Natural killer cell (primary cell): ENCODE measurements at places on chromosomes 16 and 17. TPM values are rescaled to one million over a fixed set of nuclear protein-coding genes. Genes with fewer than 3 reads are reported as not detected.

The ZNF267 gene
- 45.0 TPM for total RNA-seq

DNA sequence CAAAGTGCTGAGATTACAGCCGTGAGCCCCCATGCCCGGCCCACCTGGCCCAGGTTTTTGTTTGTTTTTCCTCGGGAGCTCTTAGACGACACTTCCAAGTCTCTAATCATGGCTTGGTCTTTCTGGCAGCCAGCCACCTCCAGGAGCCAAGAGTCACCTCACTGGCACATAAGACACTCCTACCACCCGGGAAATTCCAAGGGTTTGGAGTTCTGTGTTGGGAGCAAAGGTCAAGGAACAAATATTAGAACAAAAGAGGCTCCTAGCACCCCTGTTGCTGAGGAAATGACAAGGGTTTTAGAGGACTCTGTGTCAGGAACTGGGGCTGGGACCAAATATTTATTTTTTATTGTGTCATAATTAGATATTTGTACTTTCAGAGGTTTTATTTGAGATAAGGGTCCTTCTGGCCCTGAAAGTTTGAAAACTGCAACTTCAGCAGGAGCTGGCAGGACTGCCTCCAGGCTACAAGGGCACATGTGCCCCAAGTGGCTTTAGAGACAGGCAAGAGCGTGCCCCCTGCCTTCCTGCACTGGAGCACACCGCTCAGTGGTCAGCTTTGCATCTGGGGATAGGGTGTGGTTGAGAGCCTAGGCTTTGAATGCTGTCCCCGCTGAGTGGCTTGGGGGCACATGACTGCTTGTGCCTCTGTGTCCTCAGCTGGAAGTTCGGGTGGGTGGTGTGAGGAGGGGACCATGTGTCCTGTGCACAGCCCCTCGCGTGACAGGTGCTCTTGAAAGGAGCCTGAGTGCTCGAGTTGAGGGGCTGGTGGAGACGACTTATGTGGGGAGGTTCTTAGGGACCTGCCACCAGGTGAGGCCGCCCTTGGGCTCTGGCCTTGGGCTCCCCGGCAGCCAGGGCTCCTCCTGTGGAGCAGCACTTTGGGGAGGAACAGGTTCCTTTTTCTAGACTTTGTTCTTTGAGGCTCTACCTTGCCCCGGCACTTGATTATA, 29.7 kb downstream of the MGRN1 start:
- DNase-seq = no peak

DNA sequence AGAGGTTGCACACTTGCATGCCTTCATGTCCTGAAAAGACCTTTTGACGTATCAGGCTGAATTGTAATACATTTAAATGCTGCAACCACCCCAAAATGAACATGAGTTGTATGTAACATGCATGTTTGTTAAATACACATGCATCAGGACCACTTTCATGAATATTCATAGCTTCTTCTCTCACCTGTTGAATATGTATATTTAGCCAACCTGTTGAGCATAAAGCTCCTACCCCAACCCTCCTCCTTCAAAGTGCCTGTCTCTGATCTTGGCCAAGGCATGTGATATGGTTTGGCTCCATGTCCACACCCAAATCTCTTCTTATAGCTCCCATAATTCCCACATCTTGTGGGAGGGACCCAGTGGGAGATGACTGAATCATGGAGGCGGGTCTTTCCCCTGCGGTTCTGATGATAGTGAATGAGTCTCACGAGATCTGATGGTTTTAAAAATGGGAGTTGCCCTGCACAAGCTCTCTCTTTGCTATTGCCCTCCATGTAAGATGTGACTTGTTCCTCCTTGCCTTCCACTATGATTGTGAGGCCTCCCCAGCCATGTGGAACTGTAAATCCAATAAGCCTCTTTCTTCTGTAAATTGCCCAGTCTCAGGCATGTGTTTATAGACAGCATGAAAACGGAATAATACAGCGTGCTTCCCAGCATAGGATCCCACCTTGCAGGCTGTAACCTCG, 3.8 kb upstream of the CRYM start:
- DNase-seq = no peak

DNA sequence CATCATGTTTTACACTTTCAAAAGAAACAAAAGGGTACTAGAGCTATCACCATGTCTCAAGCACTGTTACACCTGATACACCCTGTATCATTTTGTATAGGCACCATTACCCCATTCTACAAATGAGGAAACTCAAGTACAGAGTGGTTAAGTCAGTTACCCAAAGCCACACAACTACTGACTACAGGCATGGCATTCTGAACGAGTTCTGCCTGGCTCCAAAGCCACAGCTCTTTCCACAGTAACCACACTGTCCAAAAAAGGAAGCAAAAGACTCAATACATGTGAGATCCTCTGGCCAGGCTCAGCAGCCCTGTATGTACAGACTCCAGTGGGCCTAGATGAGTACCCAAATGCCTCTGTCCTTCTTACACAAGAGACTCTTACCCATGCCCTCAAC, 4.7 kb downstream of the DYNC1LI2 start:
- no peak for DNase-seq

GRCh38 chr17:76864024-76864423, 4.2 kb upstream of the MGAT5B start:
- DNase-seq = no peak

GRCh38 chr16:81929841-81930240, 81.4 kb downstream of the SDR42E1 start:
- no peak for DNase-seq

GRCh38 chr16:82699711-82700495, 73.1 kb downstream of the CDH13 start:
- DNase-seq = no peak

The CLEC18C gene
- total RNA-seq = 0.59 TPM
